ENCODE measurements at places on chromosomes 5 and 9. TPM values are rescaled to one million over a fixed set of nuclear protein-coding genes. Genes with fewer than 3 reads are reported as not detected.
A peak's percentile ranks its signal among the peaks of the same experiment; 100 is the strongest.

DNA sequence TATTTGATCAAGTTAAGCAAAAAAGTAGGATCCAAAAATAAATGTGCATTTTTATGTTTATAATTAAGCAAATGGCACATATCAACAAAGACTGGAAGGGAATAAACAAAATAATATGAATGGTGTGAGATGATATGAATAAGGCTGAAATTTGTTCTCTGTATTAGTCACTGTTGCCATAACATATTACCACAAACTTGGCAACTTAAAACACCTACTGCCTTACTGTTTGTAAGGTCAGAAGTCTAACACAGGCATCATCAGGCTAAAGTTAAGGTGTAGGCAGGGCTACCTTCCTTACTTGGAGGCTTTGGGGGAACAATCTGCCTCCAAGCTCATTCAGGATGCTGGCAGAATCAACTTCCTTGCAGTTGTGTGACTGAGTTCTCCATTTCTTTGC lies 19.3 kb downstream of the PGGT1B start:
- no peak for DNase-seq
- H3K4me1 ChIP-seq, result peaks cover 10% of the 10 kb centered on the region
- H3K27ac ChIP-seq, result no peak overlapping the region
- H3K4me3 ChIP-seq, result no peak overlapping the region
- H3K36me3 ChIP-seq, result peaks cover 20% of the 10 kb centered on the region

DNA sequence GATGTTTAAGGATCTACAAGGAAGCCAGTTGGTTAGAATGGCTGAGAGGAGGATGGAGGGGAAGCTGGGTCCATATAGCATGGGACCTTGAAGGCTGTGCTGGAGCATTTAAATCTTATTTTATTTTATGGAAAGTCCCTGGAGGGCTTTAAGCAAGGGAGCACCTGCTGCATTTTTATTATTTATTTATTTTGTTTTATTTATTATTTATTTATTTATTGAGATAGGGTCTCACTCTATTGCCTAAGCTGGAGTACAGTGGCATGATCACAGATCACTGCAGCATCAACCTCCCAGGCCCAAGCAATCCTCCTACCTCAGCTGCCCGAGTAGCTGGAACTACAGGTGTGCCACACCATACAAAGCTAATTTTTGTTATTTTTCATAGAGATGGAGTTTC lies 4.9 kb upstream of the MVB12B start:
- peaks cover 2% of the 10 kb centered on the region for H3K27me3 ChIP-seq
- no peak for DNase-seq
- H3K36me3 ChIP-seq, result peaks cover 2% of the 10 kb centered on the region

GRCh38 chr9:36258996-36259533 lies 817 bp upstream of the GNE start:
- no peaks in the 10 kb centered on the region for H3K27me3 ChIP-seq
- H3K4me3 ChIP-seq, result peak overlapping the region; percentile 91
- peak overlapping the region; percentile 90 for H3K27ac ChIP-seq
- no peaks in the 10 kb centered on the region for H3K36me3 ChIP-seq

- peaks cover 6% of the 10 kb centered on the region for H3K27me3 ChIP-seq
- no peaks in the 10 kb centered on the region for H3K36me3 ChIP-seq
- no peaks in the 10 kb centered on the region for H3K4me1 ChIP-seq
- no peak for DNase-seq
Observed at GRCh38 chr5:180142021-180142765, 66.8 kb downstream of the RASGEF1C start.

- H3K4me1 ChIP-seq, result peaks cover 32% of the 10 kb centered on the region
- DNase-seq, result no peak
- H3K36me3 ChIP-seq, result peaks cover 2% of the 10 kb centered on the region
- no peak overlapping the region for H3K4me3 ChIP-seq
Observed at GRCh38 chr5:34005681-34006080, 2.2 kb downstream of the AMACR start.

DNA sequence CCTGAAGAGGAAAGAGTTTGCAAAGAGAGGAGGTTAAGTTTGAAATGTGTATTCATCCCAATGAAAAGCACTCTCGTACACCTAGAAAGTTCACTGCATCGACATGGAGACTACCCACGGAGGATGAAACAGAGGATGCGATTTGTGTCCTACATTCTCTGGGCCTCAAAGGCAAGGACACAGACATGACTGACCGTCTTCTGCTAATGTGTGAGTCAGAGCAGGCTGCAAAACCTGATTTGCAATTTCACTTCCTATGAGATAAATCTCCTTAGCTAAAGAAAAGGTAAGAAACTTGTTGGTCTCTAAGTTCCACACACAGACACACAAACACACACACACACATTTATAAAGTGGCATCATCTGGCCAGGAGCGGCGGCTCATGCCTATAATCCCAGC lies 98.6 kb downstream of the GNAQ start:
- no peak overlapping the region for H3K4me3 ChIP-seq
- peaks cover 23% of the 10 kb centered on the region for H3K4me1 ChIP-seq

- no peak for DNase-seq
- no peak overlapping the region for H3K4me3 ChIP-seq
Observed at GRCh38 chr5:1549475-1550030, 25.8 kb upstream of the LPCAT1 start.

GRCh38 chr9:135176284-135176683 lies 88.8 kb downstream of the OLFM1 start:
- H3K27me3 ChIP-seq, result no peaks in the 10 kb centered on the region
- DNase-seq, result no peak
- no peaks in the 10 kb centered on the region for H3K36me3 ChIP-seq
- no peak overlapping the region for H3K27ac ChIP-seq

DNA sequence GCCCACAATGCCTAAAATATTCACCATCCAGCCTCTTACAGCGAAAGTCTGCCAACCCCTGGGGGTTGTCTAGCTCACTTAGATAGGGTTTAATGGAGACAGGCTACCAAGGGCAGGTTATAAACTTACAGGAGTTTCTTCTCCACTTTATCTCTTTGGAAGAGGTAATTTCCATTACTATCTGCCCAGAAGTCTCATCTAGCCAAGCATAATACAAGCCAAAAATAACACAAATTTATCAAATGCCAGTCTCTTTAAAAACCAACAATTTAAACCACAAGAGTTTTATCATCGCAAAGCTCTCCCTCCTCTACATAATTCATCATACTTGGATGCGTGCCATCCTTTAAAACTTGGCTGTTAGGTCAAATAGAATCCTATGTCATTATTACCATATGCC lies 6.2 kb downstream of the RBM22 start:
- no peaks in the 10 kb centered on the region for H3K27me3 ChIP-seq
- no peak overlapping the region for H3K27ac ChIP-seq
- DNase-seq, result no peak
- peaks cover 58% of the 10 kb centered on the region for H3K36me3 ChIP-seq

- no peak overlapping the region for H3K27ac ChIP-seq
- DNase-seq, result no peak
- H3K36me3 ChIP-seq, result no peaks in the 10 kb centered on the region
- no peak overlapping the region for H3K4me3 ChIP-seq
Observed at GRCh38 chr9:14868772-14869583, 41.2 kb downstream of the FREM1 start.

- peaks cover 9% of the 10 kb centered on the region for H3K36me3 ChIP-seq
- no peaks in the 10 kb centered on the region for H3K27me3 ChIP-seq
- no peak overlapping the region for H3K4me3 ChIP-seq
- peaks cover 66% of the 10 kb centered on the region for H3K4me1 ChIP-seq
- peak overlapping the region; percentile 65 for H3K27ac ChIP-seq
- DNase-seq, result no peak
Observed at GRCh38 chr9:20513126-20513913, 109.0 kb downstream of the MLLT3 start.

- H3K27ac ChIP-seq, result no peak overlapping the region
- H3K4me1 ChIP-seq, result peaks cover 3% of the 10 kb centered on the region
- H3K4me3 ChIP-seq, result no peak overlapping the region
- no peak for DNase-seq
Observed at GRCh38 chr9:91436841-91437240, 13.2 kb upstream of the NFIL3 start.

DNA sequence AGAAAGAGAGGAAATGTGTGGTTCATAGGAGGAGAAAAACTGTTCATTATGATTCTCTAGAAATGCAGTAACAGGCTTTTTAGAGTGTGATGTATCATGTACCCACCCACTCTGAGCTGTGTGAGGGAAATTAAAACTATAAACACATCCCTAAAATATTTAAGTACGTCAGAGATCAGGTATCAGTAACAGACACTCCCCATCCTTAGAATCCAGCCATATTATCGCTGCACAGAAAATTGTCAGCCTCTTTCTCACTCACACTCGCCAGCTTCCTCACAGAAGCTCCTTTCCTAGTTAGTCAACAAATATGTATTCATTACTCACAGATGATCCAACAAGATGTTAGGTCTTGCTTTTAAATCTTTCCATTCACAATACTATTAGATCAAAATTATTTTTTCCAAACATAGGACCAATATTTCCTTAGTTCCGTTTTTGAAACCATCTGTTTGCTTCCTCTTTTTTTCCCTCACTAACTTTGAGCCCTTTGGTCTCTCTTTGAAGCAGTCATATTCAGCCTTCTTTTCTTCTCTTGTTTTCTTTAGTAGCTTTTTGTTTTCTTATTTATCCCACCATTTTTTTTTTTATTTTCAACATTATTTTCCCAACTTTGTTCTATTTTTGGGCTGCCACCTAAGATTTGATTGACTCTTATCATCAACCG lies 13.6 kb upstream of the MAST4 start:
- peaks cover 26% of the 10 kb centered on the region for H3K27me3 ChIP-seq
- no peak for DNase-seq
- no peak overlapping the region for H3K4me3 ChIP-seq
- H3K27ac ChIP-seq, result no peak overlapping the region

DNA sequence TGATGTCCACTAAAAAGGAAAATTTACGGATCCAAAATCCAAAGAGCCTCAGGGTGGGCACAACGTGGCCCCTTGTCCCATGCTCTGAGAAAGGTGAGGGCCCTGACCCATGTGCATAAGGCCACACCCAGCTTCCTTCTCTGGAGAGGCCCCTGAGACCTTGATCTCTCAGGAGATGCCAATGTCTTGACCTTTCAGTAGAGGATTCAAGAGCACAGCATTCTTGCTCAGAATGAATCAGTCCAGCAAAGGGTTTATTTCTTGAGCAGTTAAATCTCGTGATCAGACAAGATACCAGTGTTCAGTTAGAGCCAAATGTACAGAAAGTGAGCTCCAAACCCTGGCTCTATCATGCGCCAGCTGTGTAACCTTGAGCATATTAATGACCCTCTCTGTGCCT lies 115.9 kb upstream of the DAPK1 start:
- H3K27ac ChIP-seq, result no peak overlapping the region
- DNase-seq, result no peak
- H3K36me3 ChIP-seq, result no peaks in the 10 kb centered on the region
- peaks cover 22% of the 10 kb centered on the region for H3K27me3 ChIP-seq

- H3K36me3 ChIP-seq, result no peaks in the 10 kb centered on the region
- peaks cover 5% of the 10 kb centered on the region for H3K27me3 ChIP-seq
- no peak overlapping the region for H3K4me3 ChIP-seq
- H3K4me1 ChIP-seq, result peaks cover 17% of the 10 kb centered on the region
Observed at GRCh38 chr5:17185773-17186172, 31.7 kb upstream of the BASP1 start.

DNA sequence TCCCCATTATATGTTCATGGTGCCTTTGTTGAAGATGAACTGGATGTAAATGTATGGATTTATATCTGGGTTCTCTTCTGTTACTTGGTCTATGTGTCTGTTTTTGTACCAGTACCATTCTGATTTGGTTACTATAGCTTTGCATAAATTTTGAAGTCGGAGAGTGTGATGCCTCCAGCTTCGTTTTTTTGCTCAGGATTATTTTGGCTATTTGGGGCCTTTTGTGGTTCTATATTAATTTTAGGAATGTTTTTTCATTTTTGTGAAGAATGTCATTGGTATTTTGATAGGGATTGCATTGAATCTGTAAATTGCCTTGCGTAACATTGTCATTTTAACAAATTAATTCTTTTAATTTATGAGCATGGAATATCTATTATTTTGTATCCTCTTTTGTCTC lies 36.6 kb upstream of the ZNF366 start:
- no peak overlapping the region for H3K4me3 ChIP-seq
- no peak overlapping the region for H3K27ac ChIP-seq
- no peaks in the 10 kb centered on the region for H3K4me1 ChIP-seq
- H3K36me3 ChIP-seq, result no peaks in the 10 kb centered on the region
- peaks cover 2% of the 10 kb centered on the region for H3K27me3 ChIP-seq

- H3K27ac ChIP-seq, result no peak overlapping the region
- no peaks in the 10 kb centered on the region for H3K36me3 ChIP-seq
- no peak overlapping the region for H3K4me3 ChIP-seq
- no peak for DNase-seq
Observed at GRCh38 chr5:173807181-173807655, 80.9 kb upstream of the CPEB4 start.

DNA sequence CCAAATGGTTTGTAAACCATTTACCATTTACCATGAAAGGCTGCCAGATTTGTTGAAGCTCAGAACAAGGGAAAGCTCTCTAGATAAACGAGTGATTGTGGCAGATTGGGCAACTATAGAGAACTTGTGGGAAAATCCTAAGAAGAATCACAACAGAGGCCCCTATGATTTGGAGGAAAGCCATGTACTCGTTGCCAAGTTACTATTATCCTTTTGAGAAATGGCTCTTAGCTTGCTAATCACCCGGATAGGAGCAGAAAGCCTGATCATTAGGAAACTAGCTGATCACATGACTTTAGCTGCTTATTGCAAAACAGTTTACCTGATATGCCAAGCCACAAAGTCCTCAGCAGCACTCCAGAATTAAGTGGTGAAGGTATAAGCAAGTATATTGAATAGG lies 23.5 kb upstream of the ATG10 start:
- no peak overlapping the region for H3K4me3 ChIP-seq
- H3K36me3 ChIP-seq, result no peaks in the 10 kb centered on the region
- H3K27ac ChIP-seq, result no peak overlapping the region
- DNase-seq, result no peak

- no peaks in the 10 kb centered on the region for H3K36me3 ChIP-seq
- H3K4me3 ChIP-seq, result no peak overlapping the region
- no peak overlapping the region for H3K27ac ChIP-seq
- peaks cover 11% of the 10 kb centered on the region for H3K27me3 ChIP-seq
- H3K4me1 ChIP-seq, result no peaks in the 10 kb centered on the region
Observed at GRCh38 chr9:99274495-99274894, 52.4 kb downstream of the SEC61B start.

Gene PPP1R26
- total RNA-seq, result 2.4 TPM

Gene INSL4
- total RNA-seq, result not detected

Gene CLINT1
- total RNA-seq, result 69.0 TPM

Gene LARP1
- 225 TPM for total RNA-seq

Gene ANKRD33B
- total RNA-seq, result 4.6 TPM

Gene FBP2
- not detected for total RNA-seq

Gene OLFML2A
- total RNA-seq, result 0.05 TPM
